RCC 7860 (cell line): ENCODE measurements at places on chromosomes 7 and 10.

DNA sequence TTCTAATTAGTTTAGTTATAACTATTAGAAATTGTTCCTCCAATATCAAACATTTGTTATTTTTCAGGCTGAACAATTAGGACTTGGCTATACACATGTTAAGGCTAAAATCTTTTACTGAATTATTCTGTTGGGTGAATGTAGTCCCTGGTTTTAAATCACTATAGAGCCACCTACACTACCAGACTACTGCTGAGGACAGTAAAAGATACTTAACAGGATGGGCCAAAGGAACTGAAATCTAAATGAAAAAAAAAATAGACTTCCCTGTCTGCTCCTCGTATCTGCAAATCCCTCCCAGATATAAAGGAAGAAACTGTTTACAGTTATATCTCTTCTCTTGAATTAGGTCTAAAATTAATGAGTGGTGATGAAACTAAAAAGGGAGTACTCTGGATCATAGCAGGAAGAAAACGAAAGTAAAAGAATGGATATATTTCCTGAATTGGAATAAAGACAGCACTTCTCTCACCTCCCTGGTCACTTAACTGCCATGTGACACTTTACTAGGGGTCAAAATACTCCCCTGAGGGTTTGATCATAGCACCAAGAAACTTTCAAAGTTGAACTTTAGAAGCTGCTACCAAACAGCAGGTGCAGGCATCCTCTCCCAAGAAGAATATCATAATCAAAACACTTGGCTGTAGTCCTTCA, 12.7 kb downstream of the FBXW4 start:
- no peak for DNase-seq

- DNase-seq, result no peak
Measured at GRCh38 chr10:188546-188945, 53.3 kb downstream of the ZMYND11 start.

DNA sequence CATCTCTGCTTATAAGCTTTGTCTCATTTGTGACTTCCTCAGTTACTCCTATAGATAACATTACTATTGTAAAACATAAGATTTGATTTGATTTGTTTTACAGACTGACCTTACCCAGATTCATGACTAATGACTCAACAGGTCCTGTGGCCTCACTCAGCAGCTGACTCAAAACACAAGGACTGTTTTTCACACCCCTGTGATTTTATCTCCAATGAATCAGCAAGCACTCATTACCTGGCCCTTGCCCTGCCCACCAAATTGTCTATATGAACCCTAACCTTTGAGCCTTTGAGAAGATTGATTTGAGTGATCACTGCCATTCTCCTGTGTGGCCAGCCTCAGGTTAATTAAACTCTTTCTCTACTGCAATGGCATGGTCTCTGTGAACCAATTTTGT, 1064.6 kb upstream of the LRRTM3 start:
- peak; percentile 69 for DNase-seq

DNA sequence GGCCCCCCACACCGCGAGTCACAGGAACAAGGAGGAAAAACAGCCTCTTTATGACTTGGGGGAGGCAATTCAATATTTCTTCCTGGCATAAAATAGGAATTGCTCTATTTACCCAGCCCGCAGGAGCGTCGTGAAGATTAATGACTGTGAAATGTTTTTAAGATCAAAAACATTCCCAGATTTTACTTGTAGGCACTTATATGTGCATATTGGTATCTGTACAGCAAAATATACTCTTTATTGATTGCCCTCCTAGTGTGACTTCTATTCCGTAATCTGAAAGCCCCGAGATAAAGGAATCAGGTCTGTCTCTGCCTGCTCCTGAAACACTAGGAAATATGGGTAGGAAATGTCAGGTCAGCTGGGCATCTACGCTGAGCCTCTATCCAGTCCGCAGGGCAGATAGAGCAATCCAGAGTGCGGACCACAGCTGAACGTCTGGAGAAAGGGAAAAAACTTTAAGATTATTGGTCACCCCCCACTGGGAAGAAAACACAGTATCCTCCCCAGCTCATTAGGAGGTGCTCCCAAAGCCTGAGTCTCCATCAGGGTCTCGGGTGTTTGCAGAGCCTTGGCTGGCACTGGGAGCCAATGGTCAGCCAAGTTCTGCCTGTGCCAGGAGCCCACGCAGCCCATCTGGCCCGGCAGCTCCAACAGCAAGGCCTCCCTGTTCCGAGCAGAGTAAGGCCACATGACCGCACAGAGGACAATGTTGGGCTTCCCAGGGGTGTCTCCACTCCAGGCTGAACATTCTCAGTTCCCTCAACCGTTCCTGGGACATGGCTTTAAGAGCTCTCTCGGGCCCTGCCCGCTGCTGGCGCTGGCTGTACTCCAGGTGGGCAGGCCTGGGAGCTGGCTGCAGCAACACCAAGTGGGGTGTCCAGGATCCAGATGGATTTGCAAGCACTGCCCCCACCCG, 7.7 kb downstream of the CTBP2 start:
- no peak for DNase-seq

DNA sequence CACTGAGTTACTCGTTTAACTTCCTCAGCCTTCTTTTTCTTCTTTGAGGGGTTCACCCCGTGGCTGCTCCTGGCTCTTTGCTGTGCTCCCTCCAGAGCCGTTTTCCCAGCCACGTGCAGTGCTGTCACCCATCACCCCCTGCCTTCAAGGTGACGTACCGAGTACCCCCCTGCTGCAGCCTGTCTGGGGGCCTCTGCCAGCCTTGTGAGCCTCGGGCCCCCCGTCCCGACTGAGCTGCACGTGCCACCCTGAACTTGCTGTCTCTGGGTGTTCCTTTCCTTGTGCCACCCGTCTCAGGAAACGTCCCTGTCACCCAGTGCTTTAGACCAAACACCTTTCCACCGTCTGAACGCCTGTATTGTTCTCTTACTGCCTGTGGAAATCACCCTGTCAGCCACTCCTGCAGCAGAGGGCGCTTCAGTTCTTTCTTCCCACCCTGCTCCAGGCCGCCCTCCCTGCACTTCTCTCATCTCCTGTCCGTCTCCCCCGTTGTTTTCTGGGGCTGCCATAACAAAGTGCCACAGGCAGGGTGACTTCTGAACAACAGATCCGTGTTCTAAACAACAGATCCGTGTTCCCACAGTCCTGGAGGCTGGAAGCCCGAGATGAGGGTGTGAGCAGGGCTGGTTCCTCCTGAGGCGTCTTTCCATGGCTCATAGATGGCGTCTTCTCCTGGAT, 44.6 kb downstream of the WDR37 start:
- no peak for DNase-seq

DNA sequence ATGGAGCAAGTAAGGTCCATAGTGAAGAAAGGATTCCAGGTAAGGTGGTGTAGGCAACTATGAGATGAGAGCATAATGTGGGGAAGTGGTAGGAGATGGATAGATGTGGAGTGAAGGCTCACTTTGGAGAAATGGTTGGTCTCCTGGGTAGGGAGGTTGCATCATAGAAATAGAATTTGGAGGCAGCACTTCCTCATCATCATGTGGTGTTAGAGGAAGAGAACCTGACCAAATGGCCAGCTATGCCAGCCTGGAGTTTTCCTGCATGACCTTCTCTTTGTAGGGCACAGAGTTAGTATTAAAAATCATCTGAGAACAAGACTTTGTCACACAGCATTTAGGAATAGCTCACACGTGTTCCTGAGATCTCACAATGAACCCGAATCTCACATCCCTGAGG, 126.7 kb upstream of the CXCL12 start:
- DNase-seq, result no peak

DNA sequence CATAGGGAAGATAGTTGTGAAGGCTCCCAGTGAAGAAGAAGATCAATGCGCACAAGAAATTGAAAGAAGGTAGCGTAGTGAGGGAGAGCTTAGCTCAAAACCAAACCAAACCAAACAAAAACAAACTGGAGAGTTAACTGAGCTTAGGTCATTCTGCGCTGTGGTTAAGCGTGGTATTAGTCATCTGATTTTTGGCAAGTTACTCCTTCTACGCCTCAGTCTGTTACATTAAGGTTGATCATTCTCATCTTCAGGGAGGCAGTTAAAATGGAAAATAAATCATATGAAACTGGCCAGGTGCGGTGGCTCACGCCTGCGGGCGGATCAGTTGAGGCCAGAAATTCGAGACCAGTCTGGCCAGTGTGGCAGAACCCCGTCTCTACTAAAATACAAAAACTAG, 259.7 kb downstream of the EXOC4 start:
- peak; percentile 84 for DNase-seq
